H9 (cell line): ENCODE measurements at places on chromosomes 4 and X. TPM values are rescaled to one million over a fixed set of nuclear protein-coding genes. Genes with fewer than 3 reads are reported as not detected.

Gene CHRDL1
- total RNA-seq: 11.6 and 11.8 TPM in 2 replicates

Gene RHOXF2
- total RNA-seq: not detected in 2 replicates

Gene IQCM
- total RNA-seq: 0.15 TPM in 2 replicates

GRCh38 chr4:22552812-22553211, 36.9 kb upstream of the ADGRA3 start:
- no peak for DNase-seq

DNA sequence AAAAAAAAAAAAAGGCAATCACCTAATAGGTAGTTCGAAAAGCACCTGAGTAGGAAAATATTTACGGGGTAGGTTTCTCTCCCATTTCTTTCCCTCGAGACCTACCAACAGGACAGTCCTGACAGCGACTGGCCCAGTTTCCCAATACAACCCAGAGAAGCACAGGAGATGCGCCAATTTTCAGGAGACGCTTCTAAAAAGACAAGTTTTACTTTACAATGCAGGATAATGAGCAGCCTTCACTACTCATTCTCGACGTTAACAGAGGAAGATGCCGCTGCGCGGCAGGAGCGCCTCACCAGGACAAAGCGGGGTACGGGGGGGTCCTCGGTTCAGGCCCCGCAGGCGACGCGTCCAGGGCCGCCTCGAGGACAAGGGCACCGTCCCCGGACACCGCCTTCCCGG, 708 bp downstream of the BCLAF3 start:
- no peak for DNase-seq
